ENCODE measurements at places on chromosomes 2 and 18.

DNA sequence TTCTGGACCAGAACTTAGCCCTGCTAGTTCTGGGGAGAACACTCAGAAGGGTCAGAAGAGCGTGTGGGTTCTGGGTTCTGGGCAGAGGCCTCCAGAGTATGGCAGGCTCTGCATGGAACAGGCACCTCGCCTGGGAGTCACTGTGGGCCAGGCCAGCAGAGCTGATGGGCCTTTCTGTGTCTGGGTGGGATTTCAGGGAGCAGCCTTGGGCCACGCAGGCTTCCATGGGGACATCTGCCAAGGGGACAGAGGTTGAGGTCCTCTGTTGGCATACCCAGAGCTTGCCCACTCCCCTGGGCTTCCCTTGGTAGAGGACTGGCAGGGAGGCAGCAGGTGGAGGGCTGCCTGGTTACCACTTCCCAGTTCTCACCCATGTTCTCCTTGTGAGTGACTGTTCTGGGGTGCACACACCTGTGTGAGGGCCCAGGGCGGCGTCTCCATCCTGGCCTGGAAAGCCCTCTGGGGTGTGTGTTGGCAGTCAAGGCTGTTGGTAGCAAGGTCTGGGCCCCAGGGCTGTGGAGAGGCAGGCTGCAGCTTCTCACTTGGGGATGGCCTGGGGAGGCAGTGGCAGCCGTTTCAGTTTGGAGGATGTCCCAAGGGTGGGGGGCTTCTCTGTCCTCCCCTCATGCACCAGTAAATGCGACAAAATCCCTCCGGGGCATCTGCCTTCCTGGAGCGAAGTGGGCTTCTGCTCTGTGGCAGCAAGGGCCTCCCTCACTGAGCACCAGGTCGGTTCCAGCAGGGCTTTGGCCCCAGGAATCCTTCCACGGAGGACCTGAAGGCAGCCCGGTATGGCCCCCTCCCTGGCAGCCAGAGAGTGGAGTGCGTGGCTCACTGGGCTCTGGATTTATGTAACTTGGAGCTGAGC, 74.6 kb upstream of the HDAC4 start:
- no peak for DNase-seq

DNA sequence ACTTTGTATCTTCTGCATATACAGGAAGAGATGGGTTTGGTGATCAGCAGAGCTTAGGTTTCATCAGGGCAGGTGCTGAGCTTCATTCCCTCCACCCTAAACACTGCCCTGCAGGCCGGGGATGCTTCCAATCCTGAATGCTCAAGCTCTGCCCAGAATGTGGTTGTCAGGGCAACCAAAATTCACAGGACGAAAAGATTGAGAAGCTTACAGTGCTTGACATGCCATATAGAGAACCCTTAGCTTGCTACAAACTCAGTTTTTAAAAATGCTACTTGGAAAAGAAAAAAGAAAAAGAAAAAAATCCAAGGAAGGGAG, 65.6 kb downstream of the SH3RF3 start:
- DNase-seq: no peak

DNA sequence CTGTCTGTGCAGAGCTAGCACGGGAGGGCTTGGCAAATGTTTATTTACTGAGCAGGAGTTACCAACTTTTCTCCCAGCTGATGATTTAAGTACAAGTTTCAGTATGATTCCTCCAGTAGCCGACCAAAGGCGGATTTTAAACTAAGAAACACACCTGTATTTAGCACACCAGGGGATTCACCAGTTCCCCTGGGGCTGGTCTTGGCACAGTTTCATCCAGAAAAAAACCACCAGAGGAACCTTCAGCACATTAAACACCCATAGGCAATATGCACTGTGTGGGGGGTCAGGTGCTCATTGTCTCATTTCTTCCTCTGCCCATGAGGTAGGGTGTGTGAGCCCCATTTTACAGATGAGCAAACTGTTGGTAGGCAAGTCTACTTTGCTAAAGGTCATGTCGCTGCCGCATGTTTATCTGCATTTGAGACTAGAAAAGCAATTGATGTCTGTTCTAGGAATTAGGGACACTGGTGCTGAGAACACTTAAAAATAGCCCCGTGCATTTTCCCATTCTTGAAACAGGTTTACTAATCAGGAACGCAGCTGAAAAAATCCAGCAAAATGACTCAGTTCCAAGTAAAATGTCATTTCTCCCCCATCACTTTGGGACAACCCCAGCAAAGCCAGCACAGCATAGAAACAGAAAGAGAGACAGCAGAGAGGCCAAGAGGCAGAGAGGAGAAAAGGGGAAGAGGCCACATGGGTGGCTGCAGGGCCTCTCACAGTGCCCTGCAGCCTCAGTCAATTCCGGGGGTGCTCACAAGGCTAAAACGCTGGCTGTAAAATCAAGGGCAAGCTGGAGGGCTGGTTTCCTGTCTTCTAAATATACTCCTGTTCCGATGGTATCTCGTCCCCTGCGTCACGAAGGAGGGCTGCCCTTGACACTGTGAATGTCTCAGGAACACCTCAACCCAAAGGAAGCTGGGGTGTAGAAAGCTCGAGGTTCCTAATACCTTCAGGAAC, 166.8 kb upstream of the ID2 start:
- DNase-seq: no peak

DNA sequence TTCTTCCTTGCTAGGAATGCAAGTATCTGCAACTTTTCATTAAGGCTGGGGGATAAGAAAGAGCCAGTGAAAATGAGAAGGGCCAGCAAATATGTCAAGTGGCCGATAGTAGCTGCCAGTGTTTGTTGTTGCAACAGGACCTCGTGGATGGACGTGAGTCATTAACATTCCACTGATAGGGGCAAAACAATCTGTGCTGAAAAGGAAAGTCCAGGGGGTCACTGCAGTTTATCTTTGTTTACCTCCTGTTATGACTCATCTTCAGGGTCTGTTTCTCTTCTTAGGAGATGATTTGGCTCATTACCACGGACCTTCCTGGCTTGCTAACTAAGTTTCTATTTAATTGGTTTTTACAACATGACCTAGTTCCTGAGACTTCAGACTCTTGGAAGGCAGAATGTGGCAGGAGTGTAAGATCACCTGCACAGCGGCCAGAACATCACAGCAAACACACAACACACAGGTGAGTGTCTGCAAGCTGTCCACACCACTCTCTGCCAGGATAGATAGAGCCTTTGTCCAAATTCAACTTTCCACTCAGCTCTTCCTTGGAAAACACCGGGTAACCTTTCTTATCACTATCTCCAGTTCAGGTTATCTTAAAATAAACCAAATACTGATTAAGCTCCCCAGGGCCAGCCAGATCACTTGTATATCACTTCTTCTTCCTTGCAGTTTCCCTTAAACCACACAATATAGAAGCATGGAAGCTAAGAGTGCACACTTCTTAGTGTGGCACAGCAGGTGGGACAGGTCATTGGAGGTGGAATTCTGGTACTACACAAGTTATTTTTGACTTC, 157.5 kb upstream of the LMAN1 start:
- DNase-seq: peak; percentile 55

GRCh38 chr2:40311026-40311425, 140.9 kb downstream of the SLC8A1 start:
- DNase-seq: no peak

DNA sequence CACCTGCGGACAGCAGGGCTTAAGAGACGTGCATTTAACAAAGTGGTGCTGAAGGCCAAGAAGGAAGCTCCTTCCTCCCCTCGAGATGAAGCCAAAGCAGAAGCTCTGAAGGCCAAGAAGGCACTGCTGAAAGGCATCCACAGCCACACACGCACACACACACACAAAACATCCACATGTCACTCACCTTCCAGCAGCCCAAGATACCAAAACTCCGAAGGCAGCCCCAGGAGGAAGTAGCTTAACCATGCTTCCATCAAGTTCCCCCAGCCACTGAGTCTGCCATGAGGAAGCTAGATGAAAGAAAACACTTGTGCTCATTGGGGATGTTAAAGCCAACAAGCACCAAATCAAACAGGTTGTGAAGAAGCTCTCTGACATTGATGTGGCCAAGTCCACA, 175.7 kb upstream of the POU3F3 start:
- DNase-seq: no peak

- DNase-seq: peak; percentile 83
These were observed 14.1 kb downstream of the KLF11 start for GRCh38 chr2:10057231-10058107.

DNA sequence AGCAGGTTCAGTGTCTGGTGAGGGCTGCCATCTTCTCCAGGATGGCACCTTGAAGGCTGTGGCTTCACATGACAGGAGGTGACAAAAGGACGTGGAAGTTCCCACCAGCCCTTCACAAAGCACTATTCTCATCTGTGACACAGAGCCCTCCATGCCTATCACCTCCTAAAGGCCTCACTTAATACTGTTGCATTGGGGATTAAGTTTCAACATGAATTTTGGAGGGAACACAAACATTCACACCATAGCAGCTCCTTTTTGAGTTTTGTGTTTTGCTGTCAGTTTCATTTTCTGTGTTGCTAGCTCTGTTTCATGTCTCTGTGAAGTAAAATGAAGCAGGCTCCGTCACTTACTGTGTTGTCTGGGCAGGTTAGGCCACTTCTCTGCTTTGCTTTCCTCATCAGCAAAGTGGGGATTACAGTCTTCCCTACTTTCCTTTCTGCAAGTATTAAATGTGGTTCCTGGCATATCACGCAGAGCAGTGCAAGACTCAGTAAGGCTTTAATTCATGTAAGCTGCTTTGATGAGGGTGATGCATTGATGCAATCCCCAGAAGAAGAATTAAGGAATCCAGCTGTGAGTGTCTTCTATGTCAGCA, 31.6 kb downstream of the LIMS1 start:
- no peak for DNase-seq

GRCh38 chr2:237405605-237406004, 8.4 kb downstream of the COL6A3 start:
- no peak for DNase-seq

DNA sequence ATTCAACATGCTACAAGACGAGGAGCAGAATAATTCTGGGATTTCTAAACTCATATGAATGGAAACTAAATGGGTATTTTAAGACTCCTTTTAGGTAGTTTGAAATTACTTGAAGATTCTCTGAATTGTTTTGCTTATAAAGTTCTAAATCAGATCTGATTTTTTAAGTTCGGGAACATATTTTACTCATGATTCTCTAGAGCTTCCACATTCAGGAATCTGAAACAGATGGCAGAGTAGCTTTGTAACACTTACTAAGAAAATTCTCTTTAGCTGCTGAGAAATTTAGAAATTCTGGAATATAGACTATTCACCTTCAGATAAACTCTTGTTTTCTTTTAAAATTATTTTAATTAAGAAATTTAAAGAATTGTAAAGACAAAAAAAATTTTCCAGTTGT, 13.7 kb downstream of the RBBP8 start:
- DNase-seq: no peak

GRCh38 chr18:63079114-63079513, 240.5 kb downstream of the BCL2 start:
- peak; percentile 11 for DNase-seq

DNA sequence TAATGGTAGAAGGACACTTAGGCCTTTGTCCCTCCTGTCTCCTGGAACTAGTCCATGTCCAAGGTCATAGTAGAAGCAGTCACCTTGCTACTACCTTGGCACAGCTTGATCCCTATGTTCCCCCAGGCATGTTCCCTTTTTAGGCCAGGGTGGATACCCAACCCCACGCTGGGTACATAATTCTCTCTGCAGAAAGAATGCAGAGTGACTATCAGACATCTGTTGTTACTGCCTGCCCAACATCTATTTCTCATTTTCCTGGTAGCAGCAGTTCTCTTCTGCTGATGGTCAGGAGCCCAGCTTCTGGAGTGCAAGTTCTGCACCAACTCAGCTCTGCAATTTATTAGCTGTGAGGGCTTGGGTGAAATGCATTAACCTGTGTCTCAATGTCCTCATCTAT, 4.4 kb upstream of the METTL21A start:
- no peak for DNase-seq

Measured in mammary epithelial cell (primary cell).